Posterior vena cava (tissue), 2 donors: ENCODE measurements at places on chromosomes 2 and 18. TPM values are rescaled to one million over a fixed set of nuclear protein-coding genes. Genes with fewer than 3 reads are reported as not detected.

PROKR1 gene
- total RNA-seq = 0.05 TPM

SERPINB4 gene
- total RNA-seq = not detected

TUBA3E gene
- not detected for total RNA-seq

ANKRD12 gene
- 91.9 TPM for total RNA-seq

MYOM1 gene
- total RNA-seq = 42.1 TPM

ARHGAP28 gene
- total RNA-seq = 15.6 TPM
